ENCODE measurements at places on chromosomes 13 and 19.

DNA sequence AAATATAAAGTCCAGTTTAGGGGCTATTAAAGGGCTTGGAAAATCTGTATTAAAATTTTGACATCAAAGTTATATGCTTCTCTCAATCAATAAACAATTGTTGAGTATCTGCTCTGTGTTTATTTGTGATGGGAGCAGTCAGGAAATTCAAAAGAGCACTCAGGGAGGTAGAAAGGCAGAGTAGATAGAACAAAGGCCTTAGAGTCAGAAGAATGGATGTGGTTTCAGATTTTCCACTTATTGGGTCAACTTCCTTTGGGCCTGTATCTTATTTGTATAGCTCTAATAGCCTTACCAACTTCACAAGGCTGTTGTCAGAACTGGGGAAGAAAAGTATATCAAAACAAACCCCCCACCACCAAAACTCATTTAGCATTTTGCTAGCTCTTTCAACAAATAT, 302.6 kb downstream of the SPRY2 start:
- DNase-seq = no peak

- no peak for DNase-seq
Observed at GRCh38 chr19:13055213-13056051, 47.2 kb downstream of the LYL1 start.

- no peak for DNase-seq
Observed at GRCh38 chr13:51271528-51272085, 49.4 kb downstream of the FAM124A start.

DNA sequence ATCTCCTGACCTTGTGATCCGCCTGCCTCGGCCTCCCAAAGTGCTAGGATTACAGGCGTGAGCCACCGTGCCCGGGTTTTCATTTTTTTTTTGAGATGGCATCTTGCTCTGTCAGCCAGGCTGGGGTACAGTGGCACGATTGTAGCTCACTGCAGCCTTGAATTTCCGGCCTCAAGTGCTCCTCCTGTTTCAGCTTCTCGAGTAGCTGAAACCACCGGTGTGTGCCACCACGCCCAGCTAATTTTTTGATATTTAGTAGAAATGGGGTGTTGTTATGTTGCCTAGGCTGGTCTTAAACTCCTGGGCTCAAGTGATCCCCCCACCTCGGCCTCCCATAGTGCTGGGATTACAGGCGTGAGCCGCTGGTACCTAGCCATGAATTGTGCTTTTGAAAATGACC, 5.9 kb downstream of the ADAT3 start:
- DNase-seq = no peak

GRCh38 chr19:51025401-51025800, 1.0 kb downstream of the KLK11 start:
- DNase-seq = no peak

DNA sequence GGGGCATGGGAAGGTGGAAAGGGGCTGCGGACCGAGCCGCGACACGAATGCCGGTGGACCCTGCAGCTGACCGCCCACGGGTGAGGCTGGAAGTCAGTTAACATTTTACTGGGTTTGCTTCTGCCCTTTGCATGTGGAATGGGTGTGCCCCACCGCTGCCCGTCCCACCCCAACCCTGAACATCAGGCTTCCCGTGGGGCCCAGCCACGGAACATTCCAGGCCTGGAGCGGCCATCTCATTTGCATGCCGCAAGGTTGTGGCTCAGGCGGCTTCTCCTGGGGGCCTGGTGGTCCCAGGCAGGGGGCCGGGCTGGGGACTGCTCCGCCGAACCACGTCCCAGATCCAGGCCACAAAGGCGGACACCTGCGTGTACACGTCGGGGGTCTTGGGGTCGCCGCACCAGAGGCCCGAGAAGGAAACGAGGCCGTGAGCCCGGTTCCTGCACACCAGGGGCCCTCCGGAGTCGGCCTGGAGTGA, 9.3 kb downstream of the FSTL3 start:
- no peak for DNase-seq

DNA sequence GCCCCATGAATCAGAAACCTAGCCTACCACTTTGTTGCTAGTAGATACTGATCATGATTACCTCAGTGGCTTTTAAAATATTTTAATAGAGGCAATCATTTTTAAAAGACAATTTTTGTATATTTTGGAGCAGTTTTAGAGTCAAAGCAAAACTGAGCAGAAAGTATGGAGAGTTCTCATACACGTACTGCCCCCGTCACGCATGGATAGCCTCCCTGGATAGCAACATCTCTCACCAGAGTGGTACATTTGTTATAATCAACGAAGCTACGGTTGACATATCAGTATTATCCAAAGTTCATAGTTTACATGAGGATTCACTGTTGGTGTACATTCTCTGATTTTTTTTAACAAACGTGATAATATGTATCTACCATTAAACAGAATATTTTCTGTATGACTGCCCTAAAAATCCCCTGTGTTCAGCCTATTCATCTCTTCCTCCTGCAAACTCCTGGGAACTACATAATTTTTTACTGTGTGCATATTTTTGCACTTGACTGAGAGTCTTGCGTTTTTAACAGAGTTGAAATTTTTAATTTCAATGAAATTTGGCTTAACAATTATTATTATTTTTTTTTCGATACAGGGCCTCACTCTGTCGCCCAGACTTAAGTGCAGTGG, 1436.8 kb upstream of the PCDH9 start:
- no peak for DNase-seq

DNA sequence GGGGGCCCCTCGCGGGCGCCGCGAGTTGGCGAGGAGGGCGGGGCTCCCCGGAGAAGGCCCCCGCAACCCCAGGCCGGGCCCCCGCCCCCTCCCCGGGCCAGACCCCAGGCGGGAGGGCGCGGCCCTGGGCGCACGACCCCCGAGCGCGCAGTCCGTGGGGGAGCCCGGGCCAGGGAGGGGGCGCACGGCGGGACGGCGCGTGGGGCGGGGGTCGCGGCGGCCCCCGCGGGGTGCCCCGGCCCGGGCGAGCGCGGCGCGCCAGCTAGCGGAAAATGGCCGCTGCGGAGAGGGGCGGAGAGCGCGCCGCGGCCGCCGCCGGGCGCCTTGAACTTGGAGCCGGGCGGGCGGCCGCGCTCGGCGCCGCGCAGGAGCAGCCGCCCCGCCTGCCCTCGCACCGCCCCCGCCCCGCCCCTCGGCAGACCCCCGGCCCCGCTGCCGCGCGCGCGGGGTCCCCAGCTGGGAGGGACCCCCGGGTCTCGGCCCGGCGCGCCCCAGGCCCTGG, 6.4 kb upstream of the NFIC start:
- no peak for DNase-seq

DNA sequence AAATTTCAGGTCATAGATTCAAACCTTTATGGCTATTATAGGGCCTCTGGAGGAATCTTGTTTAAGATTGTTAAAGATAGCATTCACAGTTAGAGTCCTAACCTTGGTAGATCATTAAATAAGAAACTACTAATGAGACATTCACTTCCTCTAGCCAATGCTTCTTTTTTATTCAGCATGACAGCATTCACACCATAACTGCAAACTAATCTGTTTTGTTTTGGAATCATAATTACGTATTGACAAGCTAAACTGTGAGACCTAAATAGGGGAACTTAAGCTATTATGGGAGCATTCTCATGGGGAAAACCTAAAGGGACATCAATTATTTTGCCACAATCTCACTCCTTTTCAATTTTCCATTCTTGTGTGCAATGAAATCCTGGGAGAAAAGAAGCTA, 653.8 kb downstream of the PCDH9 start:
- no peak for DNase-seq

- no peak for DNase-seq
Observed at GRCh38 chr19:5960005-5961001, 17.6 kb downstream of the RANBP3 start.

- DNase-seq = no peak
Observed at GRCh38 chr13:98918771-98919170, 59.1 kb downstream of the DOCK9 start.

DNA sequence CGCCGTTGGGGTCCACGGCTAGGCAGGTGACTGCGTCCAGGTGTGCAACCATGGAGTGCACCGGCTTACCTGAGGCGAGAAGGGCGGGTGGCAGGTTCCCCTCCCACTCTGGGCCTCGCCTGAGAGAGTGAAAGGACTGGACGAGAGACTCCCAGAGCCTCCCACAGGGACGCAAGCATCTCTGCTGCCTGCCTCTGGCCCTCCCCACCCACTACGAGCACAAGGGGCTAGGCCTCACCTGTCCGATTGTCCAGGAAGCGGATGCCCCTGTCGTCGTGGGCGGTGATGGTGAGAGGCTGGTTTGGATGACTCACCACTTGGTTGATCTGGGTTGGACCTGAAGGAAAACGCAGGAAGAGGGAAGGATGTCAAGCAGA, 5.1 kb upstream of the PRKD2 start:
- no peak for DNase-seq

GRCh38 chr13:44904967-44905366, 84.3 kb downstream of the NUFIP1 start:
- DNase-seq = no peak

- DNase-seq = no peak
Observed at GRCh38 chr13:31213651-31214289, 14.0 kb downstream of the B3GLCT start.

GRCh38 chr13:95123726-95124125, 177.5 kb downstream of the ABCC4 start:
- no peak for DNase-seq

GRCh38 chr13:76836311-76836710, 49.9 kb downstream of the KCTD12 start:
- DNase-seq = no peak

- no peak for DNase-seq
Observed at GRCh38 chr13:28981530-28981929, 161.4 kb downstream of the MTUS2 start.

DNA sequence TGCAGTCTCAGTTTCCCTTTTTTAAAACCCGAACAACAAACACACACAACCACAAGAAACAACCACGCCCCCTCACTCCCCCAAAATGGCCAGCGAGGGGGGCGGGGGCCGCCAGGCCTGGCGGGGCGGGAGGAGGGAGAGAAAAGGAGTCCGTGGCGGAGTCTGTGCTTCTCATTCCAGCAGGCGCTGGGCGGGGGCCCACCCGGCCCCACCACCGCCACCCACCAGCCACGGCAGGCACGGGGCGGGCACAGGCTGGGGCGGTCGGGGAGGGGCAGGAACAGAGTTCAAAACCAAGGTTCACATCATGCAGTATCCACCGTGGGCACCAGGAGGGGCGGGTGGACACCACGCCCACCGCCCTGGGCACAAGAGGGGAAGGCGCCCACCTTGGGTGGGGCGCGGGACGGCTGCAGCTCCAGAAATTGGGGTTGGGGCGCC, 12.9 kb downstream of the DPF1 start:
- DNase-seq = no peak

DNA sequence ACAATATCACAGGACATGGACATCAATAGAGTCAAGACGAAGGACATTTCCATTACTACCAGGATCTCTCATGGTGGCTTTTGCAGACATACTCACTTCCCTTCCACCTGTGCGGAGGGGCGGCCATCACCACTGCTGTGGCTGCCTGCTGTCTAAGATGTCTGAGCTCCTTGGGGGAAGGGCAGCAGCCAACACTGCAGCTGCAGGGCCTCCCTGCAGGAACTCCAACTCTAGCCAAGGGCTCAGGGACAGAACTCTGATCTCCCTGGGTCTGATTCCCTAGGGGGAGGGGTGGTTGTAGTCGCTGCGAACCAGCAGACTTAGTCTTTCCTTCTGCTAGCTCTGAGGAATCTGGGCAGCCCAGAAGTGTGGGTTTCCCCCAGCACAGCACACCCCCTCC, 78.9 kb upstream of the ANKRD10 start:
- no peak for DNase-seq

DNA sequence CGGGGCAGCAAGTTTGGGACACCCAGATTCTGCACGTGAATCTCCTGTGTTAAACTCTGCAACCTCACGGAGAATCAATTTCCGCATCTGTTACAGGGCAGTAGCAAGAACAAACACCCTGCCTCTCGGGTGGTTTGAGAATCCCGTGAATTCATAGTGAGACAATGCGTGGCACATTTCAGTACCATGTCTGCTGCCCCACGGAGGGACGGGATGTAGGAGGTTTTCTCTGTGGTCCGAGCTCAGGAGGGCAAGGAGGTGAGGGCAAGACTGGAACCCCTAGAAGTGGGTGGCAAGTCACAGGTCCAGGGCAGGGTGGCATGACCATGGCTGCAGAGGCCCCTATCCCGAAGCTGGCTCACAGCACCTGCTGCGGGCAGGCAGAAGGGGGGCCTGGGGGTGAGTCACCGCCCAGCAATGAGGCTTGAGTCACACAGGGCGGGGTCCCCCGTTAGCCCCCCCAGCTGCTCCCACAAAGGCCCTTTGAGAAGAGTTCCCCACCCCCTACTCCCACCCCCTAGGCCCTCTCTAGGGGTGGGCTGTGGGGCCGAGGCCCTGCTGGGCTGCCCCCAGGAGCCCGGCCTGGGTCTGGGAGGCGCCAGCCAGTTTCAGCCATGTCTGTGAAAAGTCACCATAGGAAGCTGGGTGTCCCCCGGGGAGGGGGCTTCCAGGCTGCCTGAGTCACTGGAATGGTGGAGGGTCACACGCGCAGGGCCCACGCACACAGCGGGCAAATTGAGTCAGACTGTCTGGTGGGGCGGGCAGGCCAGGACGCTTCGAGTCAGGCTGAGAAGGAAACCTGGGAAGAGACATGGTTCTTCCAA, 25.8 kb upstream of the NANOS3 start:
- no peak for DNase-seq

DNA sequence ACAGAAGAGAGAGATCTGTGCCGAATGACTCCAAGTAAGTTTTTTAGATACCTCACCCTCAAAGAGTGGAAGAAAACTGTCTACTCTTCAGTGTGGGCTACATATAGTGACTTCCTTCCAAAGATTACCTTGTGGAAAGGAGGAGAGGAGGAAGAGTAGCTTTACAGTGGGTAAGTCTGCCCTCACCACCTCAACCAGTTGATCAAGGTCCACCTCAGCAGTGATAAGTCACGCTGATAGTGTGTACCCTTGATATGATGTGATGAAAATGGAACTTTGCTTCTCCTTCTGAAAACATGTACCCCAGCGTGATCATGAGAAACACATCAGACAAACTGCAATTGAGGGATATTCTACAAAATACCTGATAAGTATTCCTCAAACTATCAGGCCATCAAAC, 20.6 kb downstream of the KLF5 start:
- DNase-seq = no peak

- DNase-seq = no peak
Observed at GRCh38 chr13:112697756-112698655, 8.2 kb downstream of the ATP11A start.

- DNase-seq = no peak
Observed at GRCh38 chr13:34308725-34309124, 490.8 kb downstream of the RFC3 start.

DNA sequence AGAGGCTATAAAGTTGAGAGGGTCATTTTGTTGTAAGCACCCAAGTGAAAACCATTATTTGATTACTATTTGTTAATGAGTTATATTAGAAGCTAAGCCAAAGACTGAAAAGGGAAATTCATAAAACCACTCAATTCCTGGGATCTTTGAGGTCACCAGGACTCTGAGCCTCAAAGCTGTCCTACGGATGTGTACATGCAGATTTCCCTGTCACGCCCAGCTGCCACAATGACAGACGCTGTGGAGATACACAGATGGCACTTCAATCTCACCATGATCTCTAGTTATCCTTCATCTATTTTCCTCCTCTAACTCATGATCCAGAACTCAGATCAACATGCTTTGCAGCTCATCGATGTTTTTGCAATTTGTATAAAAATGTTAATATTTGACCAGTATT, 403.5 kb upstream of the MIR17HG start:
- no peak for DNase-seq

Measured in central memory CD8-positive, alpha-beta T cell (primary cell).